ENCODE measurements at places on chromosomes 11 and 22. TPM values are rescaled to one million over a fixed set of nuclear protein-coding genes. Genes with fewer than 3 reads are reported as not detected.

HTR3B gene
- total RNA-seq, result not detected

TPBGL gene
- not detected for total RNA-seq

GGT5 gene
- 8.9 TPM for total RNA-seq

MRGPRF gene
- total RNA-seq, result not detected

IL18BP gene
- 1.6 TPM for total RNA-seq

HEPN1 gene
- total RNA-seq, result not detected

PHETA2 gene
- total RNA-seq, result 26.2 TPM

TEF gene
- total RNA-seq, result 7.0 TPM

MMP11 gene
- 8.2 TPM for total RNA-seq

XKR3 gene
- not detected for total RNA-seq

RASGRP2 gene
- 3.4 TPM for total RNA-seq

JAML gene
- 0.11 TPM for total RNA-seq

TEX12 gene
- total RNA-seq, result not detected

PRSS23 gene
- total RNA-seq, result 78.0 TPM

EFCAB6 gene
- total RNA-seq, result 0.22 TPM

BRSK2 gene
- 0.17 TPM for total RNA-seq

PRG3 gene
- not detected for total RNA-seq

ELF5 gene
- total RNA-seq, result not detected

AIFM3 gene
- not detected for total RNA-seq

PIH1D2 gene
- total RNA-seq, result 0.69 TPM

INTS4 gene
- total RNA-seq, result 38.4 TPM

DGCR6 gene
- total RNA-seq, result 1.8 TPM

CD248 gene
- total RNA-seq, result 0.09 TPM

THRSP gene
- not detected for total RNA-seq

CHRDL2 gene
- 0.77 TPM for total RNA-seq

SCGB2A2 gene
- not detected for total RNA-seq

SERHL2 gene
- total RNA-seq, result 7.4 TPM

GVQW3 gene
- total RNA-seq, result 0.43 TPM

HPX gene
- not detected for total RNA-seq

TMPRSS13 gene
- not detected for total RNA-seq

ASPHD2 gene
- total RNA-seq, result 1.1 TPM

NAALADL1 gene
- 12.8 TPM for total RNA-seq

CASP5 gene
- total RNA-seq, result not detected

RFPL1 gene
- 0.09 TPM for total RNA-seq

OR51E2 gene
- total RNA-seq, result not detected

DNAJB13 gene
- total RNA-seq, result not detected

GRM5 gene
- 0.11 TPM for total RNA-seq

IL17REL gene
- not detected for total RNA-seq

PTGDR2 gene
- total RNA-seq, result under 0.01 TPM

TMEM151A gene
- total RNA-seq, result not detected

APOA5 gene
- not detected for total RNA-seq

LDLRAD3 gene
- total RNA-seq, result 6.0 TPM

FOLR1 gene
- total RNA-seq, result not detected

Measured in dermis lymphatic vessel endothelial cell (primary cell).